Epithelial cell of proximal tubule (primary cell): ENCODE measurements at places on chromosomes 16 and 17. TPM values are rescaled to one million over a fixed set of nuclear protein-coding genes. Genes with fewer than 3 reads are reported as not detected.

TRIM65 gene
- total RNA-seq = 24.7 and 28.6 TPM in 2 replicates

SPN gene
- total RNA-seq = 0.43 TPM in 1 of 2 replicates, not detected in the other

KRT28 gene
- not detected in 2 replicates for total RNA-seq

DNA sequence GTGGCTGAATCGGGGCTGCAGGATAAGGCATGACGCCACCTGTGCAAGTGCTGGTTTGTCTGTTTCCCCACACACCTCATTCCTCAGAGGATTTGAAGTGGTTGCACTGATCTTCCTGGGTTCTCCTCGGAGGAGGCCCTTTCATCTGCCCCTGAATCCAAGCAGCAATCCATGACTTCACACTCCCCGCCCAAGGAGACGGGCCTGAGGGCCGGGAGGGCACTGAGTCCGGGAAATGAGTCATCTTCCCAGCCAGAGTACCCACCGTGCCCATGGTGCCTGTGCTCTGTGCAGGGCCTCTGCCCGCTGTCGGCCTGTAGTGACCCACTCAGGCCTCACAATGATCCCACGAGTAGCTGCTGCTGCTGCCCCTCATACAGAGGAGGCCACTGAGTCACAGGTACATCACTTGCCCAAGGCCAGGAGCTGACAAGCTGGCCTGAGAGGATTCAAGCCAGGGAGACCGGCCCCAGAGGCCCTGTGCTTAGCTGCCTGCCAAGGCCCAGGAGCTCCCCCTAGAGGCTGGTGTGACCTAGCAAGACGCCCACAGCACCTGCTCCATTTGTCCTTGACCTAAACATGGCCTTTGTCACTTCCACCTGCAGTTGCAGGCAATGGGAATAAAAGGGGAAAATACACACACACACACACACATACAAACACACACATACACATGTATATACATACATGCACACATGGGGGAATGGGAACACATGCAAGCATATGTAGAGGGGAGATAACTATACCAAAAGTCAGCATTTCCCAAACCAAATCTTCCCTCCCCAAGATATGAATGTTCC lies 240.0 kb downstream of the C16orf95 start:
- DNase-seq = no peak

DNA sequence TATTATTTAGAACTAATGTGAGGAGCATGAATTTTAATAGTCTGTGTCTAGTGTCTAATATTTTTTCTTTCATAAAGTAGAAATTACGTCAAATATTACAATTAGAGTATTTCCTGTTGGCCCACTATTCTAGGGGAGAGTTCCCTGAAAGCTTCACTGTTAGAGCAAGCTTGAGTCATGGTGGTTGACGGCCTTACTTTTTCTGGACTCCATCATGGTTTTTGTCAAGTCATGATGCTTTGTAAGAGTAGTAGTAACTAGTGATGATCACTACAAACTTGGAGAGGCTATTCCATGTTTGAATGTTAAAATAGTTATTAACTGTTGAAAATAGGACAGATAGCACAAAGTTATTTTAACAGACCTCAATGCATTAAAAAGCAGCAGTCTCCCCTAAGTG lies 1.7 kb downstream of the PSMD11 start:
- no peak for DNase-seq

- peak; percentile 72 for DNase-seq
Measured at GRCh38 chr17:41910701-41911391, 7.9 kb downstream of the ACLY start.

DNA sequence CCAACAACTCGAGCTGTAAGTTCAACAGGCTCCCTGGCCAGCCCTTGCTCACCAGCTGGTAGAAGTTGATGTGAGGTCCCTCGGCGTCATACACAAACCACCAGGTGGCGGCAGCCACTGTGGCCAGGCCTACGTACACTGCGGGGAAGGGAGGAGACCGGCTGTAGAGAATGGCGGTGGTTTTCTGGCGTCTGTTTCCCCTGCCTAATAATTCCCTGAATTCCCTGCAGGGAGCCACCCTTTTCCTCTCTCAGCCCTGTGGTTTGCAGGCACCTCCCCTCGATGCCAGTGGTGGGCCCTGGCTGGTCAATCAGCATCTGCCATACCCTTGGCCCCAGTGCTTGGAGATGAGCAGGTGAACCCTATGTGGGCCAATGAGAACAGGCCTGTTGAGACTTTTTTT lies 18.9 kb upstream of the P2RX1 start:
- no peak for DNase-seq

DNA sequence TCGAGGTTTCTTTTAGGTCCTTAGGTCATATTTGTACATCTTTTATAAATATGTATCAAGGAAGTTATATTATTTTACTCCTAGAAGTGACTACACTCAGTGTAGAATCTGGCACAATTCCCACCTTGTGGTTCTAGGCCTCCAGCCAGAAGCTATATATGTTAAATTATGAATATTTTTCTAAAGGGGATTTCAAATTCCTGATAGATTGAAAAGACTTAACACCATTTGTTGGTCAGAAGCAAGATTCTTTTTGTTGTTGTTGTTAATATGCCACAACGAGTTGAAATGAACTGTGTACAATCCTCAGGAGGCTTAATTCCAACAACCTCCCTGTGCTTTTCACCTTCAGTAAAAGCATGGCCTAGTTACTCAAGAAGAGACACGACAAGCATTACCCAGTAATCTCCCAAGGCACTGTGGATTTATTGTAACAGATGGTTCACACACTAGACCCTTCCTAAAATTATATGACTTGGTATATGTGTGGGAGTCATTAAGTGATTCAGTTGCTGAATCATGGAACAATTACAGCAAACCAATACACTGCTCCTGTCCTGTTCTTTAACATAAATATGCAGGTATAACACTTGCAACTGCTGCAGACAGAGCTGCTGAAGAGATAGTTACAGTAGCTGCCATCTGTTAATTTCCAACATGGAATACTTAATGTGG lies 964.4 kb upstream of the GOT2 start:
- no peak for DNase-seq
